Left renal pelvis (tissue), 4 donors: ENCODE measurements at places on chromosomes 16 and 17.

DNA sequence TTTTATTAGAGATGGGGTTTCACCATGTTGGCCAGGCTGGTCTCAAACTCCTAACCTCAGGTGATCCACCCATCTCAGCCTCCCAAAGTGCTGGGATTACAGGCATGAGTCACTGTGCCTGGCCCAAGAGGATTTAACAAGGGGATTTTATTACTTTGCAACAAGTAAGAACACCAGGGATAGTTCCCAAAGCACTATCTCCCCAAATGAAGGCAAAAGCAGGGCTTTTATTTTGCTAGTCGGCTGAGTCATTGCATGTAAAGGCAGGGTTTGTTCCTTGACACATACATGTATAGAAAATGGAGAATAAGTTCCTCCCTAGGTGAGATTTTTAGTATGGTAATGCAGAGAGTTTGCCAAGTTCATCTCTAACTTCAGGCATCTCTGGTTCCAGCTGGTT lies 24.0 kb downstream of the REXO5 start:
- DNase-seq = no peak

- DNase-seq = no peak
These were observed 223.1 kb downstream of the SOX9 start for GRCh38 chr17:72343911-72344310.

- DNase-seq = peak; percentile 57
These were observed 43.2 kb downstream of the C16orf82 start for GRCh38 chr16:27109666-27110523.

GRCh38 chr17:6244253-6244652 lies 174.1 kb downstream of the WSCD1 start:
- DNase-seq = no peak

DNA sequence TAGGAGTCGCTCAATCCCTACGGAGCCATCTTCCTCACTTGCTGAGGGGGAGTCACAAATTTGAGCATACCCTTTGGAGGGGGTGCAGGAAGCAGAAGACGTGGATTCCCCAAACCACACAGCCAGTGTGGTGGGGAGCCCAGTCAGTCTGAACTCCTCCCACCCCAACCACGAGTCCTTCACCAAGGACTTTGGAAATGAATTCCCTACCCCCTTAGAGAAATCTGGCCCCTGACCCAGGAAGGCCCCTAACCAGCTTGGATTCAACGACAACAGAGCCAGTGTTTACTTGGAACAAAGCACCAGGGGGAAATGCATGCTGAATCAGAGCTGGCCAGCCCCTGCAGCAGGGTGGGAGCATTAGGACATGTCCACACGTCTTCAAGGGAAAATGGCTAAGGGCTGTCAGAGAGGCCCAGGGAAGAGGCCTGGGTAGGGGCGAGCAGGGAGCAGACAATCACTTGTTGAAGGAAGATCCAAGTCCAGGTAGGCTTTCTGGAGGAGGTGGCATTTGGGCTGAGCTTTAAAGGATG lies 5.5 kb upstream of the TMEM92 start:
- DNase-seq = no peak

GRCh38 chr16:53817812-53818550 lies 114.0 kb downstream of the FTO start:
- no peak for DNase-seq

DNA sequence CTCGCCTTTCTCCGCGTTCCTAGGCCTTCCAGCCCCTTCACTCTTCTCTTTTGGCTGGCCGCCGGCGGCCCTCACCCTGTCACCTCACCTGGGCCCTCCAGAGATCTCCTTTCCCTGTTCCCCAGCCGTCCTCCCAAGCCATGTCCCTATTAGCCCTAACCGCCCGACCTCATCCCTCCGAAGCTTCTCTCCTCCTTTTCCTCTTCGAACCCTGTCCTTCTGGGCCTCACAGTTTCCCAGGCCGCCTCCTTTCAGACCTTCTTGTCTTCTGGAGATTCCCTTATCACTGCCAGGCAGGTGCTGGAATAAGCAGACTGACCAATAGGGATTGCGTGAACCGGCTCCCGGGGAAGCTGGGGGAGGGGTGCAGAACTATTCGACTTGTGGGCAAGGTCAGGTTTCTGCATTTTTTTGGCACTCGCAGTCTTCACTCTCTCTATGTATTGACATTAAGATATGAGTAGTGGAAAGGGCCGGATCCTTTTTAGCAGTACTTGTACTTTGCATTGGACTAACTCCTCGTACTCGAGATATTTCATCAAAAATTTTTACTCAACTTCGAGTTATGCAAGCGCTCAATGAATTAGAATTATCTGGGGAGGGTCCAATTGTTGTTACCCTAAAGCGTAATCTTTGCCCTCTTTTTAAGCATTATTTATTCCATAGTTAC lies 690 bp downstream of the RHOT1 start:
- DNase-seq = no peak

DNA sequence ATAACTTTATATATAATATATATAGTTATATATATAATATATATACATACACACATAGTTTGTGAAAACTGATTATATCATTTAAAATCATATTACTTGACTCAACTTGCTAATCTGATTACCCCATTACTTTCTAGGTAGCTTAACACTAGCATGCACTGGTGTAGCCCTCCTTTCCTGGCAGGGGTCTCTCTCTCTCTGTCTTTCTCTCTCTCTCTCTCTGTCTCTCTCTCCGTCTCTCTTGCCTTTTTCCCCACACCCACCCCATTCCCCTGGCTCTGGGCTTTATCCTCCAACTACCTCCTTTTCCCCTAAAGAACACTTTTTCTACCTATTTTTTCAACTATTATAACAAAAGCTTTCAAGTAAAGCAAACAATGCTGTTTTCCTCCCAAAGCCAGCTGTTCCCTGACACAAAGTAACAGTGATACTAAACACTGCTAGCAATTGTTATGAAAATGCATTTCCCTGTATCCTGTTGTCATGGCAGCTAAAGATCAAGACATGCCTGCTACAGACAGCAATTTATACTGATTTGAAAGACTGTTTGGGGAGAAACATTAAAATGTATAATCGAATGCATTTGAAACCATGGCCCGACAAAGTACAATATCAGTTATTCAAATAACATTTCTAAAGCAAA lies 89.4 kb downstream of the CHD9NB start:
- no peak for DNase-seq

DNA sequence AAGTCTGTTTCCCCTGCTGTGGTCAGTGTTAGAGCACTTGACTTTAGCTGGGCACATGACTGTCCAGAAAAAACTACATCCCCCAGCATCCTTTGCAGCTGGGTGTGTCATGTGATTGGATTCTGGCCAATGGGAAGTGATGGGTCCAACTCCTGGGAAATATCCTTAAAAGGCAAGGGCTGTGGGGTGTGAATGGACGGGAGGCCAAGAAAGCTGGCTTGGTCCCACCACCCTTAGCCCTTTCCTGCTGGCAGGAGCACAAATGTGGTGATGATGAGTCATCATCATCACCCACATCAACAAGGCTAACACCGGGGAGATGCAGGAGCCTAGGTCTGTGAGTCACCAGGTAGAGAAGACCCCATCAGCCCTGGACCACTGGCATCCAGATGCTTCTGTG lies 341.7 kb downstream of the C16orf95 start:
- no peak for DNase-seq

- no peak for DNase-seq
These were observed 123.6 kb downstream of the CMIP start for GRCh38 chr16:81567987-81568748.

GRCh38 chr17:35795007-35795870 lies at the start of gene MMP28:
TSS of gene MMP28 (minus strand) at chr17:35795641. CDS start at chr17:35795377, 264 bp downstream.
- no peak for DNase-seq

GRCh38 chr16:88838566-88838965 lies 18.2 kb downstream of the GALNS start:
- no peak for DNase-seq

GRCh38 chr17:54736573-54736972 lies 164.1 kb upstream of the TOM1L1 start:
- no peak for DNase-seq

DNA sequence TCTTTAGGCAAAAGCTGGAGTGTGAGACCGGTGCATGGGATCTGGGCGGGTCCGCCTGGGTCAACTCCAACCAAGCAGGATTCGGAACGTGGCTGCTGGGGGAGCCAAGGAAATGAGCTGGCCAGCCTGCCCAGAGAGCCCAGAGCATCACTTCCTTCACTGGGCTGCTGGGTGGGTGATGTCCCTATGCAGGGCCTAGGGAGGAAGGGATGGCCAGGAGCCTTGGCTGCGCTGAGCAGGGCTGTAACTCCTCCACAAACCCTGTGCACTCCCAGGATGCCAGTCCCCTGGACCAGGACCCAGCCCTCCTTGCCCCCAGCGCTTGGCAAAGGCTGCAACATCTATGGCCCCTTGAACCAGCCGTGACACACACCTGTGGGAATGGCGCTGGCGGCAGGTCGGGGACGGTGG lies 138.4 kb downstream of the RAB11FIP4 start:
- DNase-seq = no peak
